ENCODE measurements at places on chromosomes 2 and 18. TPM values are rescaled to one million over a fixed set of nuclear protein-coding genes. Genes with fewer than 3 reads are reported as not detected.
A peak's percentile ranks its signal among the peaks of the same experiment; 100 is the strongest.

DNA sequence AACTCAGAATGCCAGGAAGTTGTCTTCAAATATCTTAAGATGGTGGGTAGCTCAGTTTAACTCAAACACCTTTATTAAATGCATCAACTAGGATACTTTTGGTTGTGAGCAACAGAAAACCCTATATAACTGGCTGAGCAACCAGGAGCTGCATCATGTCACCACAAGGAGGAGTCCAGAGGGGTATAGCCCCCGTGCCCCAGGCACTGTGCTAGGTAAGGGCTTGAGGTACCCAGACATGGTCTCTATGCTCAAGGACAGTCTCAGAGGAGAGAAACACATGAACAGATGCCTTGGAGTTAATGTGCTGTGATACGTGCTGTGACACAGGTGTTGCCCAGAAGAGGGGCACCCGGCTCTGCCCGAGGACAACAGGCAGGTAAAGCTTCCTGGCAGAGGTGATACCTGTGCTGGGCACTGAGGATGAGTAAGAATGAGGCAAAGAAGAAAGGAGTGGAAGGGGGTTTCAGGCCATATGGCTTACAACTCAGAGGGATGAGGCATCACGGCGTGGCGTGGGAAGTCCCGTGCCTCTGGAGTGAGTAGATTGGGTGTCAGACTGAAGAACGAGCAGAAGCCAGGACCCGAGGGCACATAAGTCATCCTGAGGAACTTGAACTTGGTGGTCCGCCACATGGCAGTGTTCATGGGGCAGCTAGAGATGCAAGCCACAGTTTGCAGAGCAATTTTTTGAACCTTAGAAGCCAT is 32.0 kb upstream of the CAB39 start:
- DNase-seq, result no peak

Gene CACNB4
- 1.4 TPM for total RNA-seq

DNA sequence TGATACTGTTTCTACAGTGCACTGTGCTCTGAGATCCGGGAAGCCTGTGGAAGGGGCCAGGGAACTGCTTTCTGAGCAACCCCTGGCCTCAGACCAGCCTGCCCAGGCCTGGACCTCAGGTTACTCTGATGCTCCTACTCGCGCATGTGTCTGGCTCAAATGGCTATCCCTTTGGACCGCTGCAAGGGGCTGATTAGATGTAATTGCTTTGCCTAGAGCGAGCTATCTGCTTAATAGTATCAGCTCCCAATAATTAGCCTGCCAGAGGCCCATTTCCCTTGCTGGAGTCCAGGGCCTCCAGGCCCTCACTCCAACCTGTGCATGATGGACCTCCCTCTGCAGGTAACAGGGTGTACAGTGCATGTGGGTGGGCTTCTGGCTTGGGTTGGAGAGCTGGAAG is 7.2 kb upstream of the KCNK3 start:
- DNase-seq, result no peak

Gene ASXL3
- 6.0 TPM for total RNA-seq

- no peak for DNase-seq
These were observed 410.8 kb upstream of the REG3G start for GRCh38 chr2:78614726-78615125.

DNA sequence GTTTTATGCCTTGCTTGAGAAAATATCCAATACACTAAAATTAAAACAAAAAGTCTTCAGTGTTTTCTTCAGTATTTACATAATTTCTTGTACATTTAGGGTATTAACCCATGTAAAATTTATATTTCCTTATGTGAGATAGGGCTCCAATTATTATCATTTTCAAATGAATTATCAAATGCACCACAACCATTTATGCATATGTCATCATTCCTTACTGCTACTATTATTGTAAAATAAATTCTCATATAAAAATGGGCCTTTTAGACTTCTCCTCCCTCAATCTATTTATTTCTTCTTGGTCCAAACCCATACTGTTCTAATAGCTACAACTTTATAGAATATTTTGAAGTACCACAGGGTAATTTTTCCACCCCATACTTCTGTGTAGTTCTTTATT is 175.3 kb upstream of the LYPD1 start:
- no peak for DNase-seq

- no peak for DNase-seq
These were observed 5.8 kb upstream of the SRBD1 start for GRCh38 chr2:45616658-45617411.

GRCh38 chr18:892316-892715 is 12.4 kb upstream of the ADCYAP1 start:
- no peak for DNase-seq

DNA sequence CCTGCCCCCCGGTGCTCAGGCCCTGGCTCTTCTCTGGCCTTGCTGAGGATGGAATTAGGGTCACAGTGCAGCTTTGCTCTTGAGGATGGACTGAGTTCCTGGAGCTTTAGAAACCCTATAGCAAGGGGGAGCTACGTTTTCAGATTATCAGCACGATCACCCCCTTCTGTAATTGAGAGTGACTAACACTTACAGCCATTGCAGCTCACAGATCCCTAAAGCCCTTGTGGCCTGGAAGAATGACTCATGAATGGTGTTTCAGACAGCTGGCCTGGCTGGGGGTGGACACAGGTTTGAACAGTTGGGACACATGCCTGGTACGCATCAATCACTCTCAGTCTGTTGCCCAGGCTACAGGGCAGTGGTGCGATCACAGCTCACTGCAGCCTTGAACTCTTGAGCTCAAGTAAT is 79.7 kb upstream of the IGFBP5 start:
- DNase-seq, result peak; percentile 57

- DNase-seq, result no peak
These were observed 26.2 kb downstream of the TRAF3IP1 start for GRCh38 chr2:238346544-238346943.

Gene UCN
- 1.1 TPM for total RNA-seq

DNA sequence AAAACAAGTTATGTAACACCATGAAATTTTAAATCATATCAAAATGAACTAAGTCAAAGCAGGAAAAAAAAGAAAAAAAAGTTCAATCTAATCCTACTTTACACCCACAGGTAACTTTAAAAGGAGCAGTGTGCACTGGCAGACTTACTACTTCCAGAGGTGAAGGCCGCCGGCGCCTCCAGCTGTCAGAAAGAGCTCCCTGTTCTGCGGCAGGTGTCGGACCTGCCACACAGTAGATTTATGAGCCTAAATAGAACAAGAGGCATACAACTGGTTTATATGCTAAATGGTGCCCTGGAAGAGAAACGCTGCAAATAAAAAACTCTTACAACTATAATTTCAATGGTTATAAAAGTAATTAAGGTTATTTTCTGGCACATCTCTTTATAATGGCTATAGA is 23.1 kb upstream of the PNO1 start:
- DNase-seq, result no peak

Gene CFC1
- not detected for total RNA-seq

Gene TRAK2
- total RNA-seq, result 201 TPM

DNA sequence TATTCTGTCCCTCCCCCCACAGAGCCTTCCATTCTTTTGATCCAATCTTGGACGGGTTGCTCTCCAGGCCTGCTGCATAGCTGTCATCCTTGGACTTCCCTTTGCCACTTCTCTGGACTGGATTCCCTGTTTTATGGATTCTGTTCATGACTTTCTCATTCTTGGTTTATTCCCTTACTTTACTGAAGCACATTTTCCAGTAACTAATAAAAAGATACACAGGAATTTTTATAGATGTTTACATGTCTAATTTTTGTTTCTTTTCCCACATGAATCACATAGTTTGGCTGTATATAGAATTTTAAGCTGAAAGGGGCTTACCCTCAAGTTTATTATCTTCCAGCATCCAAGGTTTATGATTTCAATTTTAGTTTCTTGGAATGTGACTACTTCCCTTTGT is 37.9 kb downstream of the GDF7 start:
- DNase-seq, result no peak

DNA sequence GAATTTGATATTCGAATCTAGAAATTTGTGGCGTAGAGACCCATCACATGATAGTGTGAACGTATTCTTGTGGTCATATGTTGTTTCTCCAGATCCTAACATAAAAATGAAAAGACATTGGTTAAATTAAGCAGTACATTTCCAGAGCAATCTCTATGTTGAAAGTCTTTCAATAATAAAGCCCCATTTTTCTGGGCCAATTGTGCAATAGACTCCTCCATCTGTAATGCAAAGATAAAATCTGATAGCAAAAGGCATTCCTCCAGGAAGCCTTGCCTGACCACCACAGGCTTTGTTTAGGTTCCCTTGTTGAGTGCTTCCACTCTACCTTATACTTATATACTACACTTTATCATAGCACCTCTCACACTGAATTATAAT is 31.3 kb downstream of the APOB start:
- DNase-seq, result no peak

GRCh38 chr2:149383340-149383739 is 53.0 kb downstream of the LYPD6 start:
- no peak for DNase-seq
